ENCODE measurements at places on chromosomes 6 and 20.

GRCh38 chr6:121771937-121772720, 336.7 kb downstream of the GJA1 start:
- no peak for DNase-seq

DNA sequence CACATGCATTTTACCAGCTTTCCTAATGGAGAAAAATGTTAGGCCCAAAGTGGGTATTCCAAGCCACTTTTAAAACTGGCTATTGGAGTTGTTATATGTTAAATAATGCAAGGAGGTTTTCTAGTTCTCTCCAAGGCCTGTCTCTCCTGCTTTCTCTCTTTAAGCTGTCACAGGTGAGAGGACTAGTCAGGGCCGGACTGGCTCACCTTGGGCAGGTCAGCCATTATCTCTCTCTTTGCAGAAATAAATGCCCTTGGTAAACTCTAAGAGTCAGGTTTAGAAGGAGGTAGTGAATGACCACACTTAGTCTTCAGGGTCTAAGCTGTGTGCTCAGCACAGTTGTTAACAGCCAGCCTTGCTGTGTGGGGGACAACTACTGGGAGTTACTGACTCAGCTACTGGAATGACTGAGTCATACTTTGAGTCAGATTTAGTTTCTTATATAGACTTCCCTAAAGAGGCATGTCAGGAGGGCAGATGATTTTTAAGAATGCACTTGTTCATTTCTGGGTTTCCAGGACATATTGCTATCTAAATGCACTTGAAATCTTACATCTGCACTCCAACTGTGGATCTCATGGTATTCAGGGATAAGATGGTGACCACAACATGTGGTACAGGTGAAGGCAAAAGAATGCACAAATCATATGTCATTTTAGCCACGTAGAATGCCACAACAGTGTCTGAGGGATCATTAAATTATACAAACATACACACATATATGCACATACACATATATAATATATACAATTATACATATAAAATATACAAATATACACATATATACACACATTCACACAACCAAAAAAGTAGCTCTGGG, 719.4 kb downstream of the EPM2A start:
- DNase-seq = no peak

DNA sequence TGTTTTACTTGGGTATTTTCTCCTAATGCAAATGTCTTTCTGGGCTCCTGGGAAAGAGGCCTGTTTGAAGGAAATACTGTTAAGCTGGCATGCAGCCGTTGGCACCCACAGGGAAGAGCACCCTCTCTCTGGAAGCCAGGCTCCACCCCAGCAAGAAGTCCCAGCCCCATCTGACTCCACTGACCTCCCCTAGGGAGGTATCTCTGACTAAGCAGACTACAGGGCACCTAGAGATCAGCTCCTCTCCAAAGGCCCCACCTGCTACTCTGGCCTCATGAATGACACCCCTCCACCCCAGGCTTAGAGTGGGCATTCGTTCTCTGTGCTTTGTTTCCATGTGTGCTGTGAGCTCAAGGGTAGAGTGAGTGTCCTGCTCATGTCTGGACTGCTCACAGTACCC, 6.4 kb upstream of the MDGA1 start:
- DNase-seq = no peak

- DNase-seq = no peak
These were observed 225.3 kb downstream of the THBS2 start for GRCh38 chr6:169028343-169028742.

GRCh38 chr6:168084465-168085160, 5.6 kb upstream of the FRMD1 start:
- no peak for DNase-seq

- no peak for DNase-seq
These were observed 67.1 kb downstream of the GFOD1 start for GRCh38 chr6:13420269-13420668.

Measured in hematopoietic multipotent progenitor cell treated with erythropoietin and hydrocortisone succinate and interleukin-3 and kit ligand, for 17 days (in vitro differentiated cells).